ENCODE measurements at places on chromosomes 7 and 10.
A peak's percentile ranks its signal among the peaks of the same experiment; 100 is the strongest.

DNA sequence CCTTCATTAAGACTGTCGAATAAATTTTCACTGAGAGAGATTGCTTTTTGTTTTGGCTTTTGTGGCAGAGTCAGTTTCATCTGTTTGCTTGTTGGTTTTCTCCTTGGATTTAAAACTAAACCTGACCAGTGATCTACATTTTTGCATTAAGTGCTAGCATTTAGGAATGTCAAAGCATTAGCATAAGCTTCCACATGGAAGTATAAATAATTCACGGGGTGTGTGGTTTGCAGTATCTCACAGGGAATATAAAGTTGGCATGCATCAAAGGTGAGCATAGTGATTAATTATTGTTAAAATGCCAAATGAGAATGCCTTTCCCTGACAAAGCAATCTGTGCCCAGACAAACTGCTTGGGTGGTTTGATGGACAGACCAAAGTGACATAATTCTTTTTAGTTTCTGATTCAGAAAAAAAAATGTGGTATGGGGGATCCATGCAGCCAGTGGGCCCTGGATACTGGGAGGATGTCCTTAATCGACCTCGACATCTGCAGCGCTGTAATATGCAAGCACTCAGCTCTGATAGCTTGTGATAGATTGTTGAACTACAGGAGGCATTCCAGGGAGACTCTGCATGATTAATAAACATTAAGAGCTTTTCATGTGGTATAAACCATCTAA, 339.3 kb upstream of the POM121L12 start:
- no peak for DNase-seq

DNA sequence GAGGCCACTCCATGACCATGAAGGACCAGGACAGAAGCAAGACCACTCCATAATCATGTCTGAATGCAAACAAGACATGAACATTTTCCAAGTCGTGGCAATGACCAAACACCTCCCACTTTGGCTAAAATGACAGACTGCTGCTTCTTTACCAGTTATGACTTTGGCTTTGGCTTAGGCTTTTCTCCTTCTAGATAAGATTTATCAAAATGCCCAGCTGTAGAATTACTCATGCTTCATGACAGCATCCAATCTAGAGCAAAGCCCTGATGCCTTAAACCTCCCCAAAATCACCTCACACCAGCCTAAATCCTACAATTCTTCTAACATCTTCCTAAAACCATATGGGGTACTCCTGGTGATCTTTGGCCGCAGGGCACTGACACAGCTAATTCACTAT, 102.1 kb downstream of the VPS41 start:
- no peak for DNase-seq

DNA sequence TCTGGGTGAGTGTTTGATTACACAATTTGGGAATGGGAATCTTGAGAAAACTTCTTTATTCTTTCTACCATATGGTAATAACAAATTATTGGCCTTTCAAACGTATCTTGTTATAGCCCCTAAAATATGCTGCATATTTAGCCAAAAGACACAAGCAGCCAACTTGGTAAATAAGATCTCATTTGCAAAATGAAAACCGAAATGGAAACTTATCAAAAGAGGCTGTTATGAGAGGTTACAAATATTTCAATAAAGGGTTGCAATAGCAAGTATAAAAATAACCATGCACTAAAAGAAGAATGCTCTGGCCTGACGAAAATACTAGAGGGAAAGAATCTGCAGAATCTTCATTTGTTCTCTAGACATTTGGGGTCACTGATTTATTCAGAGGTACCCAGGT, 259.5 kb upstream of the LRRN3 start:
- peak; percentile 33 for DNase-seq

- DNase-seq: no peak
Observed at GRCh38 chr7:27229448-27229847, 13.2 kb upstream of the EVX1 start.

DNA sequence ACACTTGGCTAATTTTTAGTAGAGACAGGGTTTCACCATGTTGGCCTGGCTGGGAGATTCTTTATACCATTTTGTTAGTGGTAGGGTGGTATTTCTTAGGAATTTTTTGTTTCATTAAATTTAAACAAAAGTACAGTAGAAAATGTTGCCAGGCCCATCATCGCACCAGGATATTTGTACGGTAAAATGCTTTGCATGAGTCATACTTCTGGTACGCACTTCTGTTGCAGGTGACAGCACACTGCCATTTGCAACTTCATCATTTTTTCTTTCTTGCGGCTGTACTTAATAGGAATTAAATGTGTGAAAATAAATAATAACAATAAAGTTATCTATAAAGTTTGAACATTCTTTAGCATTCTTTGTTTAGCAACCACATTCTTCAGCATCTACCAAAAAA, 195.6 kb downstream of the SKAP2 start:
- DNase-seq: no peak

- DNase-seq: peak; percentile 46
Observed at GRCh38 chr7:157739650-157740049, 402.8 kb downstream of the DNAJB6 start.

DNA sequence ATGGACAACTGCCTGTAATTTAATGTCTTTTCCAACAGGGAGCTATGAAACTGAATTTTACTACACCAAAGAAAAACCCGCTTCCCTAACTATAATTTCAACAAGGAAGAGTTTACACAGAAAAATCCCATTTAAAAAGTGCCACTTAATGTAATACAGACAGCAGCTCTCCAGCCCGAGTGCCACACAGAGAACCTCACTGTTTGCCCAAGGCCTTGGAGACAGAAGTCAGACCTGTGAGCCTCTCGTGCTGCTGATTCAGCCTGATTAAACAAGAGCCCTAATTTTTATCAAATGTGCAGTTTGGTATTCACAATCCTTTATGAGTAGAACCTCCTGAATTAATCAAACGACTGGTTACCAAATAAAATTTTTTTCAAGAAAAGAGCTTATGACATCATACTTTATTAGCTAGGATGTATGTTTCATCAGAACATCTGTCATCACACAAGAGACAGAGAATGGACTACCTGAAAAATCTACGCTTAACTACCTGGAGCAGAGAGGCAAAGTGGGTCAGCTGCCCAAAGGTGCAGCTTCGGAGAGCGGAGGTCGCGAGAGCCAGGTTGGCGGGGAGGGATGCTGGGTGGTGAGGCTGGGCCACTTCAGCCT, 543.6 kb downstream of the SDK1 start:
- DNase-seq: peak; percentile 32

DNA sequence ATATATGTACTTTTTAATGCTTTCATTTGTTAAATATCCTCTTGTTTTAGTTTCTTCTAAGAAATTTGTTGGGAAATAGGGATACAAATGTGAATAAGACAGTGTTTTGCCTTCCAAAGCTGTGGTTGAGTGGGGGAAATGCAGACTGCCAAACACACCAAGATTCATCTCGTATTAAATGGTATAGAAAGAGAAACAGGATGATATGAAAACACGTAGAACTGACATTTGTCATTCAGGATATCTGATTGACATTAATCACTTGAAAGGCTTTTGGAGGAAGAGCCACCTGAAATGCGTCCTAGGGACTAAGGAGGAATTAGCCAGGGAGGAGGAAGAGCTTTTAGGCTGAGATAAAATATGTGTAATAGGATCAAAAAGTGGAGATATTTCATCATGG, 287.4 kb upstream of the SEMA3C start:
- DNase-seq: no peak

GRCh38 chr7:18200266-18200665, 172.6 kb upstream of the PRPS1L1 start:
- DNase-seq: no peak

DNA sequence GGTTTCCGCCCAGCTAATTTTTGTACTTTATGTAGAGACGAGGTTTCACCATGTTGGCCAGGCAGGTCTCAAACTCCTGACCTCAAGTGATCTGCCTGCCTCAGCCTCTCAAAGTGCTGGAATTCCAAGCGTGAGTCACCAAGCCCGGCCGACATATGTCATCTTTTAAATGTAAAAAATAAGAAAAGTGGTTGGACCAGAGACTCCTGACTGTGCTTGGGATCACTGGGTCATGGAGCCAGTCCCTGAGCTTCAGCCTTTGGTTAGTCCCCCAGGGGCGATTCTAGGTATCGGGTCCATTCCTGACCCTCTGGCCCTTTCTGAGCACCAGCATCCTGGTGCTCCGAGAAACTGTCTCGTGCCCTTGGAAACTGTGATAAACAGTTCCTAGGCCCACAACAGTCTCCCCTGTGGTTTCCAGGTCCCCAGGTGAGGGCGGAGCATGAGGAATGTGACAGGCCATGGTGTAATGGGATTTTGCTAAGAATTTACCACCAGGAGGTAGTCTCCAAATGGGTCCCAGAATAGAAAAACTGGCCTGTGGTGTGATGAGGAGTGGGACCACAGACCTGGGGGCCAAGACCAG, 32.8 kb downstream of the UBTD1 start:
- no peak for DNase-seq

GRCh38 chr10:288316-289200, 153.3 kb downstream of the ZMYND11 start:
- DNase-seq: no peak

DNA sequence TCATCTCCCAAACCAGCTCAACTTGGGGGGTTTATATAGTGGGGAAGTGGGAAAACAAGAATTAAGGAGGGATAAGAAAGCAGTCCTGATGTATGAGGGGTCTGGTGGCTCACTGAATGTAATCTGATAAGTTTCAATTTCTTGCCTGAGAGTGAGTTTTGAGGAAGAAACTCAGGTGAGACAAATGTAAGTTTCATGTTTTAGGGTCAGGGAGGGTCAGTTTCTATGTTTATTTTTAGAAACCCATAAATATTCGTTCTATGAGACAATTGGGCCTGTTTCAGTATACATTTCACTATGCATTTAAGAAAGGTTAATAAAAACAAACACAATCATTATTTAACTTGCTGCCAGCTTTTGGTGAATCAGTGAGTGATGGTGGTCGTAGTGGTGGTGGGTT, 128.0 kb upstream of the MBL2 start:
- no peak for DNase-seq

DNA sequence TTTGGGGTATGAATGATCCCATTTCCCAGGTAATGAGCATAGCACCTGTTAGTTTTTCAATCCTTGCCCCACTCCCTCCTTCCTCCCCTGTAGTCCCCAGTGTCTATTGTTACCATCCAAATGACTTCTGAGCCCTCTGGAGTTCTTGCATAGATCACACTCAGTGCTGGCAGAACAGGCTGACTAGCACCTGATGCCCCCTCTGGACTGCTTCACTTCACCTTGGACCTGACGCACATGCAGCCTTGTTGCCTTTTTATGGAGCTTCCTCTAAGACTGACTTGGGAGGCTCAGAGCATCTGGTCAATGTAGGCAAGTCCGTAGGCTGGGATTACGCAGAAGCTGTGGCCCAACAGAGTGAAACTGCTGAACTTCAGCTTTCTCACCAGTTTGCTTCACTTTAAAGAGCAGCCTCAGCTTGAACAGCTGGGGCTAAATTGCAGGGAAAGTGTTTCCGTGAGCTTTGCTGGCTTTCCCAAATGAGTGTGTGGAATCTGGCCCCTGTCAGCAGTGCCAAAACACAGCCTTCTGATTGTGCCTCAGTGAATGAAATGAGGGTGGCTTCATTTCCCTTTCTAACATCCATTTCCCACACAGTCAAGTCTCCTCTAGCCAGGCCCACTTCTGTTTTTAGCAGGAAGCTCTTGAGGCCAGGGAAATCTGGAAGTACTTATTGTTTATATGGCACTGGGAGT, 48.5 kb downstream of the NXPH1 start:
- DNase-seq: peak; percentile 30

DNA sequence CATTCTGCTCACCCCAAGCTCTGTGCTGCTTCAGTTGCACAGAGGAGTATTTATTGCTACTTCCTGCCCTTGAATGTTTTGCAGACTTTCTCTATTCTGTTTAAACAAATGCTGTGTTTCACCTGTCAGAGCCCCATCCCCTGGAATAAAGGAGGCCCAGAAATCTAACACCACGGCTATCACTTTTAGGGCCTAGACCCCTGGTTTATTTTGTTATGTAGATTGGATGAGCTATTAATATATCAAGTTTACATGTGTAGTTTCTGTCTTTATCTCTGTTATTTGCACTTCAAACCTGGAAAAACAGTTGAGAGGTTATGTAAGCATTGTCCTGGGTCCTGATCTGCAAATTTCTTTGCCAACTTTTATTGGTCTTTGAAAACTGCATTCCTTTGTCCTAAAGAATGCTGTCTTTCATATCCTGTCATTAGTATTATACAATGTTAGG, 630.1 kb downstream of the PARD3 start:
- no peak for DNase-seq

DNA sequence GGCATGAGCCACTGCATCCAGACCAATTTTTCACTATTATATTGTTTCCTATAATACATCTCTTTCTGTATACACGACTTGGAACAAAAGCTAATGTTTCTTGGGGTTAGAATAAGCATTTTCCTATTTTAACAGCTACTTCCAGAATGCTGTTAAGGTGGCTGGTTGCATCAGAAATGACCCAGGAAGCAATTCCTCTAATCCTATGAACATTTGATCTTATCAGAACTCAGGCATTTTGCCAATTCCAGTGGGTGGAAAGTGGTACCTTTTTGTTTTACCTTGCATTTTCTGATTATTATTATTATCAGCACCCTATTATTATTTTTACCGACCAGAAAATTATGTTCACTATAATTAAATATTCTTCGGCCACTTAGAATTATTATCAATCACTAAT, 73.3 kb downstream of the NDUFB2 start:
- DNase-seq: no peak

- DNase-seq: peak; percentile 44
Observed at GRCh38 chr7:155533827-155534690, 12.3 kb downstream of the CNPY1 start.

GRCh38 chr7:101905203-101905865, 87.9 kb downstream of the CUX1 start:
- no peak for DNase-seq

GRCh38 chr10:71736570-71736952, 17.0 kb upstream of the C10orf105 start:
- DNase-seq: no peak

DNA sequence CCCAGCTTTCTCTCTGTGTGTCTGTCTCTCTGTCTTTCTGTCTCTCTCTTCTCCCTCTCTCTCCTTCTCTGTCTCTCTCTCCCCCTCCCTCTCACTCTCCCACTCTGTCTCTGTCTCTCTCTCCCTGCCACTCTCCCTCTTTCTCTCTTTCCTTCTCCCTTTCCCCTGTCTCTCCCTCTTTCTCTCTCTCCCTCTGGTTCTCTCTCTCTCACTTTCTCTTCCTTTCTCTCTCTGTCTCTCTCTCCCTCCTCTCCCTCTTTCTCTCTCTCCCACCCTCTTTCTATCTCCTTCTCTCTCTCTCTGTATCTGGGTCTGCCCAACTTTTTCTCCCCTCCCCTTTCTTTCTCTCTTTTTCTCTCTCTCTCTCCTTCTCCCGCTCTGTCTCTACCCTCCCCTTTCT, 36.5 kb downstream of the SEC61G start:
- DNase-seq: no peak

Measured in lung (tissue), 17 donors.